Stimulated activated CD8-positive, alpha-beta memory T cell treated with anti-CD3 and anti-CD28 coated beads, Interleukin-12 subunit alpha, Interleukin-12 subunit beta, amount 100 ng/mL, for 4 hours (primary cell): ENCODE measurements at places on chromosomes 2 and 18.

DNA sequence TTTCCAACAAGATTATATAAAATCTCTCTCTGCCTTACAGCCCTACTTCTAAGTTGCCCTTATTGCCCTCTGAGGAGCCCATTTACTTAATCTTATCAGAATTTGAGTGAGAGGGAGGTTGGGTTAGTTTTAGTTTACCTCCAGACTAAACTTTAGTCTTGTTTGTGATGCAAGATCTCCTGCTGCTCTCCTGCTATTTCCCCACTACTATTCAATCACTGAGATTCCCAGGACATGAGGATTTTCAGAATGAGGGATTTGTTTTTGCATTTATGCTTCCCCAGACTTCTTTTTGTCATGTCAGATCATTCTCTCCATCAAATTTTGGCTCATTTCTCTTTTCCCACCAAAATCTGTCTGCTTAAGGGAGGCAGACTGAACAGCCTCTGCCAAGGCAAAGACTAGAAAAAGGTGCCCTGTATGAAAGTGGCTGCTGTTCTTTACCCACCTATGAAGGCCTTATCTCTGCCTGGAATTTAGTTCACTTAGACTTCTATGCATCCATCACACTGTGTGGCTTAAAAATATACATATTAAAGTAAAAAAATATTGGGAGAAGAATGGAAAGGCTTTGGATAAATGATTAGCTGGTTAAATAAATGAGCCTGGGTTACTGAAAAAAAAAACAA is 401.3 kb downstream of the PID1 start:
- DNase-seq: no peak

- DNase-seq: no peak
Measured at GRCh38 chr18:36382854-36383253, 85.3 kb downstream of the FHOD3 start.

DNA sequence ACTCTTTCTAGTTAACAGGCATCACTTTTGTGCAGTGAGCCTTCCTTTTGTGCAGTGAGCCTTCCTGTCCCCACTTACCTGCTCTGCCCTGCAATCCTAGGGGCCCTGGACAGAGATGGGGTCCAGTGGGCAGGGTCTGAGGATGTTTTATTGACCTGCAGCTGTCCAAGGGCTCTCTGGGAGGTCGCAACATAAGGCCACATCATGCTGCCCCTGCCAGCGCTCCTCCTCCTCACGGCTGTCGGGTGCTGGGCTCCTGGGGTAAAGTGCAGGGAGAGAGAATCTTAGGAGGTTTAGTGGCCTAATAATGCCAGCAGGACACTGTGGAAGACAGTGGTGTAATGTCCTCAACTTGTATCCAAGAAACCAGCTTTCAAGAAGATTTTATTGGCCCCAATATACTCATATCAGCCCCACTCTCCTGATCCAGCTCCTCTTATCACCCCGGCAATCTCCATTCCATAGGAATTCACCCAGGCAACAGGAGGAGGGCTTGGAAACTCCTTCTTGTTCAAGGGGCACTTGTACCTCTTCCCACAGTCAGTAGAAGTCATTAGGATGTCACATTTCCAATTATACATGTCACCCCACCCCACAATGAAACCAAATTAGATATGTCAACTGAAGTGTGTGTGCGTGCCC is 41.9 kb upstream of the ASB18 start:
- DNase-seq: no peak

- DNase-seq: no peak
Measured at GRCh38 chr18:70464343-70465114, 175.7 kb downstream of the SOCS6 start.

GRCh38 chr2:9517118-9517782 is 38.4 kb downstream of the ADAM17 start:
- DNase-seq: no peak

GRCh38 chr2:209376686-209377085 is 47.2 kb upstream of the MAP2 start:
- no peak for DNase-seq

DNA sequence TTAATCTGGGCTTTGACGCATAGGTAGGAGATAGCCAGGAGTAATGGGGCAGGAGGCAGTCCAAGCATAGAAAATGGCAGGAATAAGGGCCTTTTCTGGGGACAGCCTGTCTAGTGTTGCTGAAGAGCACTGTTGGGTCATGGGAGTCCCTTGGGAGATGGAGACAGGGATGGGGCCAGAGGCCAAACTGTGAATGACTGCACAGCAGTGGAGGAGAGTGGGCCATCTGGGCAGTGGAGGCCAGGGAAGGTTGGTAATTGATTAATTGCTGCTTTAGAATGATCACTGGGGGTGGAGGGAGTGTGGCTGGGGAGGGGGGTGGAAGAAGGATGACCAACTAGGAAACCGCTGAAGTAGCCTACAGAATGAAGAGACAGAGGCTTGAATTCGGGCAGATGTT is 28.6 kb upstream of the CREG2 start:
- no peak for DNase-seq
